ENCODE measurements at places on chromosomes 2 and 18. TPM values are rescaled to one million over a fixed set of nuclear protein-coding genes. Genes with fewer than 3 reads are reported as not detected.

Gene VWA3B
- not detected for total RNA-seq

GRCh38 chr2:175633227-175633626 lies 368.8 kb downstream of the LNPK start:
- no peaks in the 10 kb centered on the region for H3K4me1 ChIP-seq
- no peak for DNase-seq

Gene KYNU
- 44.5 TPM for total RNA-seq

- no peaks in the 10 kb centered on the region for H3K27me3 ChIP-seq
- H3K4me1 ChIP-seq, result no peaks in the 10 kb centered on the region
- no peaks in the 10 kb centered on the region for H3K36me3 ChIP-seq
- H3K27ac ChIP-seq, result no peak overlapping the region
- H3K4me3 ChIP-seq, result no peak overlapping the region
Measured at GRCh38 chr2:52054824-52055223, 1022.9 kb upstream of the NRXN1 start.

GRCh38 chr2:222333397-222333796 lies 34.6 kb upstream of the PAX3 start:
- no peaks in the 10 kb centered on the region for H3K36me3 ChIP-seq
- no peak overlapping the region for H3K4me3 ChIP-seq
- H3K27me3 ChIP-seq, result no peaks in the 10 kb centered on the region
- DNase-seq, result no peak
- H3K27ac ChIP-seq, result no peak overlapping the region
- H3K4me1 ChIP-seq, result no peaks in the 10 kb centered on the region

Gene CD8A
- 0.28 TPM for total RNA-seq

DNA sequence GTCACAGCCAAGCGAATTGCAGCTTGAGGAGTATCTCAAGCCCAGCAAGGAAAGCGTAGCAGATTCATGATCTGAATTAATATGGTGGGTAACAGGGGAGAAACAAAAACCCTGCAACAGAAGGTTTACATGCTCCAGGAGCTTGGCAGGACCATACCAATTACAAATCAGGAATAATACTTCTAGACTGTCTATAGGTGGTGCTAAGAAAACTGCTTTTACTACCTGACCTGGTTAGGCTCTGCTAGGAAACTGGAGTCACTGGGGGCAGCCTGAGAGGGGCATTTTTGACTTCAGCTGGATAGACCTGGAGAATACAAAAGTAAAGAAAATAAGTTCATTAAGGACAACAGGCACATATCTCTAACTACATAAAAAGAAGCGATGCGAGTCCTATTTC lies 24.6 kb upstream of the SPOPL start:
- no peak for DNase-seq
- no peaks in the 10 kb centered on the region for H3K36me3 ChIP-seq
- no peaks in the 10 kb centered on the region for H3K4me1 ChIP-seq
- H3K27me3 ChIP-seq, result no peaks in the 10 kb centered on the region
- H3K27ac ChIP-seq, result no peak overlapping the region

Gene DLX1
- not detected for total RNA-seq

Gene PLCL1
- not detected for total RNA-seq

DNA sequence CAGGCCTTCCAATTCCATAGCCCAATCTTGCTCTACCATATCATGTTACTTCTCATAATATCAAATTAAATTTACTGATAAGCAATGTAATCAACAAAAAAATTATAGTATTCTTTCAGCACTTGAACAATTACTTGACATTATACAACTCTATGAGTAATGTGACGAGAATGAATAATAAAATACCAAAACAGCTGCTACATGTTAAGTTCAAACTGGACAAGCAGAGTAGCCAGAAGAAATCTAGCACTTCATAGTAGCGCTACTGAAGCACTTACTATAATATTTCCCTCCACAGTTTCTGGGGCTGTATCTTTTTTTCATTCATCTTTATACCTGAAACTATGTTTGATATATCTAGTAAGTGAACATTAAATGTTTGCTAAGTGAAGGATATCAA lies 14.9 kb downstream of the PPP3R1 start:
- H3K27ac ChIP-seq, result no peak overlapping the region
- no peak overlapping the region for H3K4me3 ChIP-seq
- H3K36me3 ChIP-seq, result peaks cover 4% of the 10 kb centered on the region
- no peaks in the 10 kb centered on the region for H3K27me3 ChIP-seq

- no peaks in the 10 kb centered on the region for H3K27me3 ChIP-seq
- no peak overlapping the region for H3K27ac ChIP-seq
- no peaks in the 10 kb centered on the region for H3K4me1 ChIP-seq
- no peak for DNase-seq
Measured at GRCh38 chr18:39184176-39184575, 1618.6 kb upstream of the CELF4 start.

GRCh38 chr2:215712871-215713790 lies 277.3 kb upstream of the FN1 start:
- no peaks in the 10 kb centered on the region for H3K36me3 ChIP-seq
- no peaks in the 10 kb centered on the region for H3K27me3 ChIP-seq
- H3K27ac ChIP-seq, result no peak overlapping the region
- H3K4me3 ChIP-seq, result no peak overlapping the region
- H3K4me1 ChIP-seq, result peaks cover 16% of the 10 kb centered on the region

Gene RAPH1
- total RNA-seq, result 16.8 TPM

DNA sequence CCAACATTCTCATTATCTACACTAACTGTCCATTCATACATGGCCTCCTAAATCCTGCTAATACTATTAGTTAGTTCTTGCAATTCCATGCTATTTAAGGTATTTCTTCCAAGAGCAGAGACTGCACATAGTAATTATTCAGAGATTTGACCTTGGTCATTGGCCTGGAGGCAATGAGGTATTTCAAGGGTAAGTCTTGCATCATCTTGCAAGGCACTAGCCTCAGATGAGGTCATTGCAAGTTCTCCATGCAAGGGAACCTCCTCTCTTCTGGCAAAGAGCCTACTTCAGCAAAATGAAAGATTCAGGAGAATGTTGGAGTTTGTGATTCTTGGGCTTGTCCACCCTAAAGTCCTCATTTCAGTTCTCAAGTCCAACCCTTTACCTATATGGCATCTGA lies 48.5 kb upstream of the IKZF2 start:
- no peaks in the 10 kb centered on the region for H3K4me1 ChIP-seq
- H3K4me3 ChIP-seq, result no peak overlapping the region
- no peak overlapping the region for H3K27ac ChIP-seq
- no peaks in the 10 kb centered on the region for H3K36me3 ChIP-seq
- no peak for DNase-seq
